ENCODE measurements at places on chromosomes 12 and 14. TPM values are rescaled to one million over a fixed set of nuclear protein-coding genes. Genes with fewer than 3 reads are reported as not detected.
A peak's percentile ranks its signal among the peaks of the same experiment; 100 is the strongest.

DNA sequence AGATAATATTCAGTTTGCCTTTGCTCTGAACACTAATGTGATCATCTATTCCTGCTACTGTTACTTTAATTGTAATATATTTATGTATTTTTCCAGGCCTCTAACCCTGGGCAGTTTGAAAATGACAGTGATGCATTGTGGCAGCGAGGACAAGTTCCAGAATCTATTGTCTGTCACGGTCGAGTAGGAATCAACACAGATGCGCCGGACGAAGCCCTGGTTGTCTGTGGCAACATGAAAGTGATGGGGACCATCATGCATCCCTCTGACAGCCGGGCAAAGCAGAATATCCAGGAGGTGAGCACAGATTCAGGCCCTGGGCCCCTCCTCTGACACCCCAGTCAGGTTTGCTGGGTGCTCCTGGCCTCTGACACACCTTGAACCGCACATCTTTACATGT lies 78.5 kb downstream of the MYRFL start:
- no peak for DNase-seq

DNA sequence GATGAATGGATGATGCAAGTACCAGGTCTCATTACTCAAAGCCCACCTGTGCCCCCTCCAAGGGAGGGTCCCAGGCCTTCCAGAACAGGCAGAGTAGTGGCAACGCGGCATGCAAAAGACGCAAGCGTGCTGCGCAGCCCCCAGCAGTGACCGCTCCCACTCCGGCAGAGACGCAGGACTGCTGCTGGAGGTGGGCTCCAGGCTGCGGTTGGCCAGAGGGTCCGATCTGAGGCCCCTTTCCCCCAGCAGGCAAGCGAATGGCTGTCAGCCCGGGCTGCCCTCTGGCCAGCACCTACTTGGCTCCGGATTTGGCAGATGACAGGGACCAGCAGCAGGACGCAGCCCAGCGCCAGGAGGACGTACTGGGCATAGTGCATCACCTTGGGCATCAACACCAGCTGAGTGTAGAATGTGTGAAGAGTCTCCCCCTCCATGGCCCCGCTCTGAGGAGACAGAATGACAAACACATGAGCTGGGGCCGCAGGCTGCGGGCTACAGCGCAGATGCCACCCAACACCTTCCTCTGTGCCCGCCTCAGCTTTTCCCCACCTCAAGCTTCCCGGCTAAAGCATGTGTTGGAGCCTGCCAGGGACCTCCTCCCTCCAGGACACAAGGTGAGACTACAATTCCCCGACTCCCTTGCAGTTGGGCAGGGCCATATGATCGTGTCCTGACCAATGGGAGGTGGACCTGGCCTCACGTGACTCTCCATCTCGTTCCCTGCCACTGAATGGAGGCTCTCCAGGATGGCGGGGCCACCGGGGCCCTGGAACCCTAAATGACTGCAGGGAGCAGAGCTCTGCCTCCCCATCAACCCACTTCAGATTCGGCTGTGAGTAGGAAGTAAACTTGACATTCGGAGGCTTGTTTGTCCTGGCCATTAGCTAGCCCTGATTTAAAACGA lies 77.4 kb downstream of the SCARB1 start:
- peak; percentile 65 for DNase-seq

DNA sequence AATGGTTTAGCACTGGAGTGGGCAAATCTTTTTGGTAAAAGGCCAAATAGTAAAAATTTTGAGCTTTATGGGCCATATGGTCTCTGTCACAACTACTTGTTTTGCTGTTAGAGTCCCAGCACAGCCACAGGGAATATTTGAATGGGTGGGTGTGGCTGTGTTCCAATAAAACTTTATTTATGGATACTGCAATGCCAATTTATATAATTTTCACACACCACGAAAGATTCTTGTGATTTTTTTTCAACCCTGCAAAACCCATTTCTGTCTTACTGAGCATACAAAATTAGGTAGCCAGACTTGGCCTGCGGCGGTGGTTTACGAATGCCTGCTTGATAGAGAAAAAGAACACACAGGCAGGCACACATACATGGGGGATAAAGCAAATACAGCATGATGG lies 28.3 kb downstream of the TMEM120B start:
- no peak for DNase-seq

DNA sequence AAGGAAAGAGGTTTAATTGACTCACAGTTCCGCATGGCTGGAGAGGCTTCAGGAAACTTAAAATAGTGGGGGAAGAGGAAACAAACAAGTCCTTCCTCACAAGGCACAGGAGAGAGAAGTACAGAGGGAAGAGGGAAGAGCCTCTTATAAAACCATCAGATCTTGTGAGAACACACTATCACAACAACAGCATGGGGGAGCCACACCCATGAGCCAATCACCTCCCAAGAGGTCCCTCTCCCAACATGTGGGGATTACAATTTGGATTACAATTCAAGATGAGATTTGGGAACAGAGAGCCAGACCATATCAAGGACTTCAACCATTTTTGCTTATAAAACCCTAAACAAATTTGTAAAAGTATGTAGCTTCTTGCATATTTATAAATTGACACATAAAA lies 45.8 kb downstream of the SLCO1C1 start:
- DNase-seq, result no peak

Gene PTCSC3
- not detected for total RNA-seq

- no peak for DNase-seq
These were observed 7.2 kb upstream of the TBX3 start for GRCh38 chr12:114691196-114691595.

Gene KRT75
- not detected for total RNA-seq
